ENCODE measurements at places on chromosomes 11 and 22.

DNA sequence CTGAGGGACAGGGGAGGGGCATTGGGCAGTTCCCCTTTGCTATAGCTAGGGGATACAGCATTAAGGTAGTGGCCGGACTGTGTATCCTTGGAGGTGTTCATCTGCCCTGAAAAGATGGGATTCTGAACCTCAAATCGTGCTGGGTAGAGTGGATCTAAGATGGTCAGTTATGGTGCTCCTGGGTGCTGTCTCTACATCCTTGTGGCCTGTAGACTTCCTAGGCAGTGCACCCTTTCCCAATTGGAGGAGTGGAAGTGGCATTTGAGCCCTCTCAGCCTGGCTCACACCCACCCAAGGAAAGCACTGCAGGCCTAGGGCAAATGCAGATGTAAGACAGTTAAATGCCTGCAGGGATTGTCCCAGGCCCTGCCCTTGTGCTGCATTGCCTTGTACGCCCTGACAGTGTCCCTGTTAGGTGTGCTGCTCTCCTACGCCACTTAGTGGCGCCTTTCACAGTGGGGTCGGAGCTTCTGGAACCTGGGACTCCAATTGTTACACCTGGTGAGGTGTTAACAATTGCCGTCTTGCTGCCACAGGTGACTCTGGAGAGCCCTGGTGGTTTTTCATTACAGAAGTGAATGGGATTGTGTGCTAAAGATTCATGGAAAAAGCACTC, 35.0 kb downstream of the PPFIBP2 start:
- DNase-seq, result no peak

- DNase-seq, result no peak
Observed at GRCh38 chr11:73206801-73207200, 11.3 kb upstream of the P2RY2 start.

DNA sequence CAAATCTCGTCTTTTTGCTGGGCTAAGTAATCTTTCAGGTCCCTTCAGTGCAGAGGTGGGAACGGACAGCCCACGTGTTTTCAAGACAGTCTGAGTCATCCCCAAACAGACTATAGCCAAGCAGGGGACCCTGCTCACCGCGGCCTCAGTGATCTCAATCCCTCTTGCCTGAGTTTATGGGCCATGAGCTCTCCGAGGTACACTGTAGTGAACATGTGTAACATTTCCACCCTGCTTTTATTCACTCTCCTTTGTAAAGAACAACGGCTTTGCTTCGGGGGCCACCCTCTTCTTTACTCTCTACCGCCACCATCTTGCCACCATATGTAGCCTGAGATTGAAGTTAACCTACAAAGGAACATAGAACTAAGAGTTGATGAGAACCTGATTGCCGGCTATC, 11.5 kb upstream of the KCTD14 start:
- DNase-seq, result no peak

GRCh38 chr11:5847711-5848110, 6.0 kb upstream of the OR52E6 start:
- DNase-seq, result no peak

GRCh38 chr11:115077740-115078139, 399.4 kb downstream of the NXPE2 start:
- DNase-seq, result no peak

DNA sequence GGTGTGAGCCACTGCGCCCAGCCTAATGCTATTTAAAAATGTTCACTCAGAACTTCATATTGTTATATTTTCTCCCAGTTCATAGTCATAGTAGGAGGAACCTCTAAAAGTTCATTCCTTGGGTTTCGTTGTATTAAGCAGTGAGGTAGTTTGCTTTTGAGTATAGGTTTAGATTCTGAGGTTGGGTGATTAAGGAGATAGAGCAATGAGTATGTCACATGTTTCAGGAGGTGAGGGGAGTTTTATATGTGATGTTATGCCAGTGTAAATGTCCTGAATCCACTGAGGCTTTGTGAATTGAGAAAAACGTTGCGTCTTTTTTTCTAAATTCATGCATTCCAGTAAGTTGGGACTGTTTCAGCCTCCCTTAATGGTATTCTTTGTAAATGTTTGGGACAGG, 4.2 kb downstream of the UBE2L3 start:
- no peak for DNase-seq

DNA sequence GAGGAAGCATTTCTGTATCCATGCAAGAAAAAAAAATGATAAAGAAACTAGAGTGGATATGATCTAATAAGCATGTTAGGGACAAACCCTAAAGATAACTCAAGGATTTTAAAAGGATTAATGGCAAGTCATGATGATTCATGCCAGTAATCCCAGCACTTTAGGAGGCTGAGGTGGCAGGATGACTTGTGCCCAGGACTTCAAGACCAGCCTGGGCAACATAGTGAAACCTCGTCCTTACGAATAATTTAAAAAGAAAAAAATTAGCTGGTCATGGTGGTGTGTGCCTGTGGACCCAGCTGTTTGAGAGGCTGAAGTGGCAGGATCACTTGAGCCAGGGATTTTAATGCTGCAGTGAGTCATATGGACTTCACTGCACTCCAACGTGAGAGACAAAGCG, 145.5 kb upstream of the BLID start:
- DNase-seq, result no peak

DNA sequence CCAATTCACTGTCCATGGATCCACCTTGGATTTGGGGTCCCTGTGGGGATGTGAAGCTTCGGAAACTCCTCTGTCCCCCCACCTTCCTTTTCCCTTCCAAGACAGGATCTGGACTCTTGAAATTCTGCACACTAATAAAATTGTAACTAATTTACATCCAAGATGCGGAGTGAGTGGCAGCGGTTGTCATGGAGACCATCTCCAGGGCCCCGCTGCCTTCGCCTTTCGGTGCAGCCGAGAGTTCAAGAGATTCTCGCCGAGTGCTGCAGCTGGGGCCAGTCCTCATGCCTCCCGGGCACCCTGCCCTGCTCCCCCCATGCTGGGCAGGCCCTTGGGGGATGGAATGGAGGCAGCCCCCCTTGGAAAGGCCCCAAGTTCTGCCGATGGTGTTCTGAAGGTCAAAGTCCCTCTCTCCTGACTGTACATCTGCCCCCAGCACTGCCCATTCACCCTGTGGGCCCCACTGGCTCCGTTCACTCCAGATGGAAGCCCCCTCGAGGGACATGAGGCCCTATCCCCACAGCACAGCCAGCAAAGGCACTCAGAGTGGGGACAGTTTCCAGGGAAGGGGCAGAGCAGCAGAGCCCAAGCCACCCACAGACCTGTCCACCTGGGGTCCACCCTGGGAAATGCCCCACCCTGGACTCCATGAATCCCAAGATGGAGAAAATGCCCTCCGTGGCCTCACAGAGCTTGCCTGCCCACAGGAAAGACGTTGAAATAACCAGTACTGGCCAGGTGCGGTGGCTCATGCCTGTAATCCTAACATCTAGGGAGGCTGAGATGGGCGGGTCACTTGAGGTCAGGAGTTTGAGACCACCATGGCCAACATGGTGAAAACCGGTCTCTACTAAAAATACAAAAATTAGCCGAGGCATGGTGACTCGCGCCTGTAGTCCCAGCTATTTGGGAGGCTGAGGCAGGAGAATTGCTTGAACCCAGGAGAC, 25.9 kb downstream of the IGLL1 start:
- no peak for DNase-seq

GRCh38 chr11:6694229-6694535, 11.0 kb upstream of the MRPL17 start:
- DNase-seq, result no peak

DNA sequence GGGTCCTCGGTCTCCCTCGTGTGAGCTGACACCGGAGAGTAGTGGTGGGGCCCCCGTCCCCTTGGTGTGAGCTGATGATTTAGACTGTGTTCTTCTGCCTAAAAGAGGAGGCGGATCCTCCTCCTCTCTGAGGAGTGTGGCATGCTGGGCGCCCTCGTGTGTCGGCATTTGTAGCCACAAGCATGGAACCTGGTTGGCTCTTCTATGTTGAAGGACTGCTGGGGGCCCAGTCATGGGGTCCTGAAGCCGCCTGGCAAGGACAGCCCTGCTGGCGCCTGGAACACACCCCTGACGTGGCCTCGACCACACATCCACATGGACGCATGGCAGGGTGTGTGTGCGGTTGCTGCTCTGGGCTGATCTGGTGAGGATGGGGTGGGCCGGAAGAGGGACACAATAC, 50.2 kb downstream of the AP2A2 start:
- DNase-seq, result no peak

- no peak for DNase-seq
Observed at GRCh38 chr22:45462034-45462655, 40.5 kb upstream of the FBLN1 start.

- DNase-seq, result no peak
Observed at GRCh38 chr11:91926965-91927364, 297.7 kb upstream of the FAT3 start.

- DNase-seq, result no peak
Observed at GRCh38 chr22:29901354-29901753, 18.4 kb downstream of the MTMR3 start.

- DNase-seq, result no peak
Observed at GRCh38 chr11:100759856-100760255, 72.8 kb downstream of the ARHGAP42 start.

- DNase-seq, result no peak
Observed at GRCh38 chr22:25045159-25045558, 92.6 kb downstream of the KIAA1671 start.

DNA sequence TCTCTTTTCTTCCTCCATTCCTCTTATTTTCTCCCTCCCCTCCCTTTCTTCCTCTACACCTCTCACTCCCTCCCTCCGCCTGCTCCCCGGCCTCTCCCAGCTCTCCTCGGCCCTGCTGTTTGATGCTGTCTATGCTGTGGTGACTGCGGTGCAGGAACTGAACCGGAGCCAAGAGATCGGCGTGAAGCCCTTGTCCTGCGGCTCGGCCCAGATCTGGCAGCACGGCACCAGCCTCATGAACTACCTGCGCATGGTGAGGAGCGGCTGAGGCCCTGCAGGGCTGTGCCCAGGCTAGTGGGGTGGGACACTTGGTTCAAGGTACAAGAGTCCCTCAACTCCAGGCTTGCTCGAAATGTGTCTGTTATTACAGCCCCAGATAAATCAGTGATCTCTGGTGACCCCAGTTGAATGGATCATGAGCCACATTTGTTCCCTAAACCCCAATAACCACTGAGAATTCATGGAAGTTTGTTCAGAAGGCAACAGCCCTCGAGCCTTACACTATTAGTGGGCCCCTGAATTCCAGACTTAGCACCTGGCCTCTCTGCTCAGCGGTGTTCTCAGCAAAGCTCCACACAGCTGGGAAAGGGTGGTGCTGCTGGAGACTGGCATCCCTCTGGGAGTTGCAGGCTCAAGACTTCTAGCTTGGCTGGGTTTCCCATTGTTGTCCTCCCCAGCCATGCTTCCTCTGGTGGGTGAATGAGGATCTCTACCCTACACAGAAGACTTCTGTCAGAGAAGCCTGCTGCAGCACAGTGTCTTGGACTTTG, 149.8 kb upstream of the TBCEL start:
- DNase-seq, result no peak

DNA sequence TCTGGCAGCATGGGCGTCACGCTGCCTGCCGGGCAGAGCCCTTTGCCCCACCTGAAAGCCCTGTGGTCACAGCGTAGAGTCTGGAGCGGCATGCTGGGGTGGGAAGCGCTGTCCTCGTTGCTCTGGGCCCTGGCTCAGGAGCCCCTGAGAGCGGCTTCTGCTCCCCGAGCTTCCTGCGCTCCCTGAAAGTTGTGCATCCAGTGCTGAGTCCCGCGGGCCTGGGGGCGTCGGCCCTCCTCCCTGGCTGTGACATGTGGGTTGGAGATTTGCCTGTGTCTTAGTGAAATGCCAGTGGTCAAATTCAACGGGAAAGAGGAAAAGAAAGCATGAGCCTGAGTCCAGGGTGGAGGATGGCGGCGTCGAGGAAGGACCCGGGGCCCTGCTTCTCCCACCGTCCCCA, 1208.0 kb downstream of the BRD1 start:
- no peak for DNase-seq
